ENCODE measurements at places on chromosomes 5 and 9. TPM values are rescaled to one million over a fixed set of nuclear protein-coding genes. Genes with fewer than 3 reads are reported as not detected.

DNA sequence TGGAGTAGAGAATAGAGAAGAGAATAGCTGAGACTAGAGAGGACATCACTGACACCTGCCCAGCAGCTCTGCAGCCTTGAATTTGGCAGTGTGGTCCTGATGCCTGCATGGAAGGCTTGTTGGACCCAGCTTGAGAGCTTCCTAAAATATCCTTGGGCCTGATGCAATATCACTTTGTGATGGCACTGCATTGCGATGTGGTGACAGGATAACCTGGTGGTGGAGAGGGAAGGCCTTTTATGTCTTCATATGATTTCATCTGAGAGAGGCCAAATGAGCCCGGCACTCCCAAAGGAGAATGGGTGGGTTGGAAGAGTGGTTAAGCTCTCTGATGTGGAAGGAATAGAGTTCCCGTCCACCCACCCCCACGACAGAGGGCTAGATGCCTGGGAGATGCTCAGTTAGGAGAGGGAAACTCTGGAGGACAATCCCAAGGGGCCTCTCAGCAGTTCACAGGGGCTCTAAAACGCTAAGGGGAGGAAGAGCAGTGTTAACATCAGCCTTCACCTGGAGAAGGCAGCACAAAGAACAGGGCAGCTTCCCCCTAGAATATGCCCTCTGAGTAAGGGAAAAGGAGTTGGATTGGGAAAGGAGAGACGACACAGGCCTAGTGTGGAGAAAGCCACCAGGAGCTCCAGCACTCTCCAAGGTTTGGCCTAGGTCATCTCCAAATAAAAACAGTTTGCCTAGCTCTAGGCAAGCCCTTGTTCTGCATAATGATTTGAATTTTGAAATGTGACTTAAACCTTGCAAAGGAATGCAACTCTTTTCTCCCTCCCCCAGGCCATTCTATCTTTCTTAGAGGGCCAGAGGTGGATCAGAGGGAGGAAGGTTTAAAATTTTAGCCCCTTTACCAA lies 99.8 kb upstream of the SSBP2 start:
- peak overlapping the region; percentile 41 for H3K4me3 ChIP-seq
- H3K36me3 ChIP-seq: no peaks in the 10 kb centered on the region
- DNase-seq: no peak
- peaks cover 49% of the 10 kb centered on the region for H3K4me1 ChIP-seq

DNA sequence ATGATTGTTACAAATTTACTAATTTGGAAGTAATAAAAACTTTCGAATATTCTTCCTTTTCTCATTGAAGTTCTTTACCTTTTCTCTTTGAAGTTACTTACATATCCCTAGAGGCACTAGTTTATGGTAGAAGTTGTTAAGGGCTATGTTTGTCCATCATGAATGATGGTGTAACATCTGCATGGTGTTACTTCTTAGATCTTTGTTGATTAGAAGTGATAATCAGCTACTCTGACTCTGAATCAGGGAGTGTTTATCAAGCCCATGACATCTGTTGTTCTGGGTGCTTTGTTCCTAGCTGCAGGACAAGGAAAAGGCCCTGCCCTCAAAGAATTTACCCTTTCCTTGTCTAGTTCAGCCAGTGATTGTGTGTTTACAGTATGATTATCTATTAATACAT lies 32.9 kb downstream of the MAP3K1 start:
- peaks cover 74% of the 10 kb centered on the region for H3K4me1 ChIP-seq
- H3K27ac ChIP-seq: no peak overlapping the region
- no peaks in the 10 kb centered on the region for H3K27me3 ChIP-seq

Gene MAMDC4
- total RNA-seq: 11.4 TPM

Gene CDKN2B
- total RNA-seq: 329 TPM
